Cerebellum (tissue), 4 donors: ENCODE measurements at places on chromosomes 13 and 19. TPM values are rescaled to one million over a fixed set of nuclear protein-coding genes. Genes with fewer than 3 reads are reported as not detected.

Gene IGFL3
- not detected for total RNA-seq

Gene OR7A5
- not detected for total RNA-seq

Gene TDRD3
- total RNA-seq, result 51.5 TPM

Gene FFAR1
- not detected for total RNA-seq

Gene LIG1
- total RNA-seq, result 29.9 TPM

Gene SIGLEC7
- 0.36 TPM for total RNA-seq

Gene NLRP5
- not detected for total RNA-seq

Gene REXO1
- 9.8 TPM for total RNA-seq

Gene PSG11
- total RNA-seq, result not detected

Gene KCNN4
- 0.36 TPM for total RNA-seq

Gene SPRED3
- 3.8 TPM for total RNA-seq

Gene ZNF846
- 41.1 TPM for total RNA-seq

- no peak for DNase-seq
These were observed 469.5 kb upstream of the TSHZ3 start for GRCh38 chr19:31818798-31819105.

DNA sequence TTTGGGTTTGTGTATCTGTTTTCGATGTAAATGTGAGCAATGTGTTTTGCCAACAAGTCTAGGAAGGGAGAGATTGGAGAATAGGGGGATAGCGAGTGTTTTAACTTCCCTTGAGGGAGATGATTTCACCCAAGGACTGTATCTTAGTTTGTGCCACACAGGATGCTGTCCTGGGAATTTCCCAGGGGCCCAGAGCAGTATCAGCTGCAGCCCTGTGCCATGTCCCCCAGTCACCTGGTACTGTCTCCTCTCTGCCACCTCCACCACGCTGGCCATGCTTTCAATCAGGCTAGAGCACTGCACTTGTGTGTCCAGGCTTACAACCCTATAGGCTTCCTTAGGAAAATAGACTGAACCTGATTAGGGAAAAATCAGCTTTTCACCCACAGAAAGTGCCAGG lies 40.1 kb upstream of the CLDN10 start:
- no peak for DNase-seq

DNA sequence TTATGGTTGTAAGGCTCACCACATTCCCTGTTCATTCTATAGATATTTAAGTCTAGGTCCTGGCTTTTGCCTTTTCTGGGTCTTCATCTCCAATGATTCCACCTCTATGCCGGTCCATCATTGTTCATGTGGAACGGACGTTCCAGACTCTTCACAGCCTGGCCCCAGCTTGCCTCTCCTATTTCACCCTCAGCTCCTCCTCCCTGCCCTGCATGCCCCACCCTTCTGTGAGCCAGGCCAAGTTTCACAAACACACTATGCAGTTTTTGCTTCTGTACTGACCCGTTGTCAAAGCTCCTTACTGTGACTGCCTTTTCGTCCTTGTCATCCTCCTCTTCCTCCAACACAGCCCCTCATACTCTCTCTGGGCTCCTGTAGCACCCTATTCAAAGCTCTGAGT lies 31.3 kb downstream of the TEX26 start:
- no peak for DNase-seq

DNA sequence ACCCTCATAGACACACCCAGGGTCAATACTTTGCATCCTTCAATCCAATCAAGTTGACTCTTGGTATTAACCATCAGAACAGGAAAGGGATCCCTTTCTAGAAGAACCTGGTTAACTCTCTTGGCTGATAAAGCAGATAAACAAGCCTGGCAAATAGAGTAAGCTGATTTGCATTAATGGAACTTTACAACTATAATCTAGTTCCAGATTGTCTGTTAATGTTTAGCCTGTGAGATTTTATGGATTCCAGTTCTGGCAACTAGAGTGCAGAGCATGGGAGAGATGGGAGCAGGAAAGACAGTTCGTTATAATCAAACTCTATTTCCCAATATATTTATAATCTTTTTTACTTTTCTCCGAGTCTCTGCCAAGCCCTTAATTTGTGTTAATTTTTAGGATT lies 272.6 kb upstream of the KLHL1 start:
- DNase-seq, result no peak

DNA sequence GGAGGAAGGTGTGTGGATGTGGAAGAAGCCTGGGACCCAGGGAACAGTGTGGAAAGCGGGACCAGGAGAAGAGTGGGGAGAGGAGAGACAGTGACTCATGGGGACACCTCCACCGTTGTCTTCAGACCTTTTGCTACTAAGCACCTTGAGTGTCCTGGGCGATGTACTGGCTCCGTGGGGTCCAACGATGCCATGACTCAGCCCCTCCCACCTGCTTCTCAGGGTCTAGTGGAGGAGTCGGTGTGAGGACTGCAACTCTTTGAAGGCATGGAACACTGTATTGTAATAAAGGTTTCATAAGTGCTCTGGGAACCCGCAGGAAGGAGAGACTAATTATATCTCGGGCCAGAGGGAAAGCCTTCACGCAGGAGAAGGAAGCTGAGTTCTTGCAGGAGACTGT lies 166.9 kb upstream of the KL start:
- no peak for DNase-seq
